ENCODE measurements at places on chromosomes 7 and 10. TPM values are rescaled to one million over a fixed set of nuclear protein-coding genes. Genes with fewer than 3 reads are reported as not detected.

Gene SLC26A3
- 0.35 TPM for polyA plus RNA-seq

Gene RAB11FIP2
- 45.8 TPM for polyA plus RNA-seq

Gene GPR26
- polyA plus RNA-seq = 0.05 TPM

Gene TLX1
- polyA plus RNA-seq = 0.19 TPM

Gene HECTD2
- polyA plus RNA-seq = 26.3 TPM

All from left renal cortex interstitium (tissue), 4 donors.